Left ventricle myocardium inferior (tissue), 1 donor: ENCODE measurements at places on chromosomes 4 and X.

GRCh38 chr4:149017002-149017734 is 575.0 kb upstream of the NR3C2 start:
- no peak for DNase-seq

DNA sequence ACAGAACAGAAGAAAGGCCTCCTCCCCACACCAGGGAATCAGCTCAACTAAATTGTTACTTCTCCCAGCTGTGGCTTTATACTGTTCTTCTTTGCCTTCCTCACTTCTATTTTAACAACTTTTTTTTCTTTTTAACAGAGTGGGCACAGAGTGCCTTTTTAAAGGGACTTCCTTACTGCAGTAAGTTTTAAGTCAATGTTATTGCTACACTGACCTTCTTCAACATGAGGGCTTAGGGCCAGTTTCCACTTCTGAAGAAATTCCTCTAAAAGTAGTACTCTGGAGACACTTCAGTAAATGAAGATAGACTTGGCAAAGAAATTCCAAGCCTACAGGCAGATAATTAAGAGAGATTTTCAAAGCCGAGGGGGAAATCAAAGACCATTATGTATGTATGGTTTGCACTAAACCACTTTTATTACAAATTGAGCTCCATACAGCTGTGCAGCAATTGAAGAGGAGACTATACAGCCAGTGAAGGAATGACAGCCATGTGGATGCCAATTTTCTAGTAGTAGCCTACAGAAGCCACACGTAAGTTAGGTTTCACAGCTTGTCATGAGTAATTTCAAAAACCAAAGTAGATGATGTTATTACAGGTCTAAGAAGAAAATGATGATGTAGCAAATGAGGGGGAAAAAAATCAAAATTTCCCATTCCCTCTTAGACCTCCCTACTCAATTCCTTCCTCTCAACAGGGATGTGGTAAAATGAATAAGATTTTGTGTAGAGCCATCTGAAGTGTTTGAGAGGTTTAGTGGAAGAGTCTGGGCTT is 36.9 kb upstream of the RASGEF1B start:
- no peak for DNase-seq

DNA sequence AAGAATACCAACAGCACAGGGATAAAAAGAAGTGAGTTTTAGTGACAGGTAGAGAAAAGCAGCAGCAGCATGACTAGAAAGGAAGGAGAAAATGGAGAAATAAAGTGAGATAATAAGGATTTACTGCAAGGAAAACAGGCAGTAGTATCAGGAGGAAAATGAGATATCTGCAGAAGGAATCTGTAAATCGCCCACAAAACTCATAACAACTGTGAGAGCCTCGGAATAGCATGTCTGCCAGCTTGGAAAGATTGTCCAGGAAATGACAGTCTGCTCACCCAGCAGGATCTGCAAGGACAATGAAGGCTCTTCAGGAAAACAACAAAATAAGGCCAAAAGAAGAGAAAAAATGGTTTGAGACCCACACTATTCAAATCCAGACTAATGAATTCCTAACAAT is 47.4 kb downstream of the CXXC4 start:
- no peak for DNase-seq

GRCh38 chrX:3119376-3119775 is 78.1 kb downstream of the ARSF start:
- no peak for DNase-seq

DNA sequence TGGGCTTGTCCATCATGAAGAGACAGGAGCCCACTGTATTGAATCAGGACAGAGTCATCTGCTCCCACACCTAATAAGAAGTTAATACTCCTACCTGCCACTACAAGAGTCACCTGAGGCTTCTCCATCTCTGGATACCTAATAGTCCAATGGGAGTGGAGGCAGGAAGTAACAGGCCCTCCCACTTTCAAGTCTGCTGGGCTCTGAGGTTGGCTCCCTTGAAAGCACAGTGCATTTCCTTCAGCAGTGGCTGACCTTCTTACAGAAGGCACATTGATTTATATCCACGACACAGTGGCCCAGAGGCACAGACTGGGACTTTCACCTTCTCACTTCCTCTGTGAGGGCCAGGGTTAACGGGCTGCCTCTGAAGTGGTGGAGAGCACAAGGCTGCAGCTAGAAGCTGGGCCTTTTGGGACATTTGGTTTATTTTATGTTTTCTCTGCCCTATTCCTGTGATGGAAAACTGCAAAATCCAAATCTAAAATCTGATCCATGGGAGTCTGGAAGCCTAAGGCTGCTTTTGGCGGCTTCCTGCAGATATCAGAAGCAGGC is 38.1 kb downstream of the FRG2 start:
- DNase-seq = no peak

DNA sequence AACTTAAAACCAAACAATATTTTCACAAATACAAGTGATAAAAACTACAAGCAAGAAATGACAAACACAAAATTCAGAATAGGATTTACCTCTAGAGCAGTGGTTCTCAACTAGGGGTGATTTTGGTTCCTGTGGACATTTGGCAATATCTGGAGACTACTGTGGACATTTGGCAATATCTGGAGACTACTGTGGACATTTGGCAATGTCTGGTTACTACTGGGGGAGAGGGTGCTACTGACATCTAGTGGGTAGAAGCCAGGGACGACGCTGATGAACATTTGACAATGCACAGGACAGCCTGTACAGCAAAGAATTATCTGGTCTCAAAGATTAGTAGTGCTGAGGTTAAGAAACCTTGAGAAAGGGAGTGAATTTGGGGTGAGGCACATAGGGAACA is 169.8 kb downstream of the CLCN4 start:
- no peak for DNase-seq

DNA sequence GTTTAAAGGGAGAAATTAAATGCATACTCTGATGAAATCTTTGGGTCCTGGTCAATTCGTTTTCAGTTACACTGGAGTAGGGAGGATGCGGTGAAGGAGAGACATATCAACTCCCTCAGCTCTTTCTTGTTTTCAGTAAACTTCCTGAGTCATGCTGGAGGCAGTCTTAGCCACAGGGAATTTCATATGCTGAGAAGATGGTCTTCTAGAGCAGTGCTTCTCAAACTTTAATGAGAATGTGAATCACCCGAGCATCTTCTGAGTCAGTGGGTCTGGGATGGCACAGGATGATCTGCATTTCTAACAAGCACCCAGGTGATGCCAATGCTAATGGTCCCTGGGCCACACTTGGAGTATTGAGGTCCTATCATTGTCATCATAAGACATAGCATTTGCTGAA is 214.5 kb downstream of the KIT start:
- no peak for DNase-seq

GRCh38 chr4:154720618-154721267 is 23.1 kb upstream of the LRAT start:
- DNase-seq = no peak

- no peak for DNase-seq
Measured at GRCh38 chr4:79528241-79528706, 120.2 kb upstream of the GK2 start.

DNA sequence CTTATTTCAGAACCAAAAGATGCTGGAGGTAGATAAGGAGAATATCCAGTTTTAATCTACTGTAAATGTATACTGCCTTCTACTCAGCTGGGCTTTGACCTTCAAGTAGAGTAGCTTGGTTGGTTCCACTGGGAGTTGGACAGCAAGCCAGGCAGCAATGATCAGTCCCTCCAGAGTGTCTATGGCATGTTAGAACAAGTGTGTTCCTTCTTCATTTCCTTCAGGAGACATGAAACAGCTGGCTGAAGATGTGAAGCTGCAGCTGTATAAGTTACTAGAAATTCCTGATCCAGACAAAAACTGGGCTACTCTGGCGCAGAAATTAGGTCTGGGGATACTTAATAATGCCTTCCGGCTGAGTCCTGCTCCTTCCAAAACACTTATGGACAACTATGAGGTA is 111.1 kb downstream of the NFKB1 start:
- DNase-seq = no peak

DNA sequence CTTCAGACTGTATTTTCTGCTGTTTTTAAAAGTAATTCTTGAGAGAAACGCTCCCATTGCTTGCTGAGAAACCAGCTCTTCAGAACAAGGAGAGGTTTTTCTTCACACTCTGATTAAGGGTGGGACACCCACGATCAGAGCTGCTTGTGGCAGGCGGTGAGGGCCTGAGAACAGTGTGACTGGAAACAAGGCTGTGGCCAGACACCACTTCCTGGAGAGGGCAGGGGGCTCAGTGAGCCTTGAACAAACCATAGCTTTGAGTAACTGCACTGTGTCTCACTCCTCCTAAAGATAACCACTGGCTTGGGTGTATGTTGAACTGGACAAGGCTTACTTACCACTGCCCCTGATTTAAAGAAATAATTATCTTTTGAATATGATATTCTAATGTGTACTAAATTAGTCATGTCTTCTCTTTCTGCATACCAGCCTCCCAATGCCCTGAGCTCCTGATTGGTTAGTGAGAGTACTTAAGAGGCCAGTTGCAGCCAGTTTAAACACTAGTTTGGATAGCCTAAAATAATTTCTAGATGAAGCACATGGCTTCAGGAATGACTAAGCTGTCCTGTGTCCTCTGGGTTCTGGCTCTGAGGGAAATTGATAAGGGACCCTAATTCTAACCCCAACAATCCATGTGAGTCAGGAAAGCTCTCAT is 3.7 kb upstream of the GPR82 start:
- no peak for DNase-seq

- DNase-seq = no peak
Measured at GRCh38 chrX:49656533-49656932, 39.3 kb downstream of the PAGE1 start.

DNA sequence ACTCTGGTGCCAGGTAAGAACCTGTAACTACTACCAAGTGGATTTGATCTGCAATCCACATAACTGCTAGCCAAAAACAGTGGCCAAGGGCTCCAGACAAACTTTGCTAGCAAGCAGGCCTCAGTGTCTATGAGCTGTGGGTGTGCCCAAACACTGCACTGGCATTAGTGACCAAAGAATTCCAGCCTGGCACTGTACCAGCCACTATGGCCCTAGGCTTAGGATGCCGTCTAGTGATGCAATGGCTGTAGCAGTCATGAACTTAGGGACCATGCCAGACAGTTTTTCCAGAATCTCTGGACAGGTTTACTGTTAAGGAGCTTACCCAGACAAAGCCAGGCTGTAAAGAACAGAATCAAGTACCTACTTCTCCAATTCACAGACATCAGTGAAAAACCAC is 33.7 kb upstream of the PRR27 start:
- no peak for DNase-seq

GRCh38 chr4:144578681-144579080 is 67.3 kb upstream of the HHIP start:
- DNase-seq = no peak

DNA sequence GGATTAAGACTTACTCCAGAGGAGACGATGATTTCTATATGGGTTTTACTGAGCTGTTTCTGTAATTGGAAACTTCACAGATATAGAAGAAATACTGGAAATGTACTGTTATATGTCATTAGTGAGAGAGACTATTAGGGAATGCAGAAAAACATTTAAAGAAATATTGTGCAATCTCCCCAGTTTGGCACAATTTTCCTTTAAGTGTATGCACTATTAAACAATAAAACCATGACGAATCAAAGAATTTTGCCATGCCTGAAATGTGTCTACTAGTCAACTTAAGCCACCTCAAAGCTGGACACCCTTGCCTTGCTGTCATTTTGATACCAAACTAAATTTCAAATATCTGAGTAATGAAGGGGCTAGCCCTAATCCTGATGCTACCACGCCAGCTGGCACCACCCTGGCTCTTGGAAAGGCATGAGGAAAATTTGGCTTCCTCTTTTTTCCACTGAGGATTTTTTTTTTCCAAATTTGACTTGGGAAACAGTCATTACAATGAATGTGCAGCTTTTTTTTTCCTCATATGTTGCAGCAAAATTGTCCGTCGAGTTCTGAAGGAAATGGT is 36.1 kb downstream of the MTTP start:
- DNase-seq = no peak

GRCh38 chr4:116882503-116882902 is 202.9 kb downstream of the TRAM1L1 start:
- DNase-seq = no peak

DNA sequence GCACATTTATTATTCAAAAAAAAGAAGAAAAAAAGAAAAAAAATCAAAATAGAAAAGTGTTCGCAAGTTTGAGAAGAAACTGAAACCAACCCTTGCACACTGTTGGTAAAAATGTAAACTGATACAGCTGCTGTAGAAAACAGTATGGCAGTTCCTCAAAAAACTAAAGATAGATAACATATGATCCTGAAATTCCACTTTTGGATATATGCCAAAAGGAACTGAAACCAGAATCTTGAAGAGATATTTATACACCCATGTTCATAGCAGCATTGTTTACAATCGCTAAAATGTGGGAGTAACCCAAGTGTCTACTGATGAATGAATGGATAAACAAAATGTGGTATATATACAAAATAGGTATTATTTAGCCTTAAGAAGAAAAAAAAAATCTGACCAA is 155.4 kb downstream of the TBCK start:
- no peak for DNase-seq
